ENCODE measurements at places on chromosomes 5 and 9.

DNA sequence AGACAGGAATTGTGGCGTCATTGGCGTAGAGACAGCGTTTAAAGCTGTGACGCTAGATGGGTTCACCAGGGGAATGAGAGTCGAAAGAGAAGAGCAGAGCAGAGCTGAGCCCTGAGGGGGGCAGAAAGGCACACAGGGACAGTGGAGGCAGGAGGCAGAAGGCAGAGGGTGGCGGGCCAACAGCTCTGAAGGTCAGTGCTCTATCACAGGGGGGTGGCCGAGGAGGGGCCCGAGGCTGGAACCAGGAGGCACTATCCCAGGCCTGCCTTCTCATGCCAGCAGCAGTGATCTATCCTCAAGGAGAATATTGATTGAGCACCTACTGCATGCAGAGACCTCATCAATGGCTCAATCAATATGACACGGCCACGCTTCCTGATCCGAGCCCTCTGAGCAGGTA lies 132.4 kb downstream of the KCNIP1 start:
- no peak for DNase-seq

DNA sequence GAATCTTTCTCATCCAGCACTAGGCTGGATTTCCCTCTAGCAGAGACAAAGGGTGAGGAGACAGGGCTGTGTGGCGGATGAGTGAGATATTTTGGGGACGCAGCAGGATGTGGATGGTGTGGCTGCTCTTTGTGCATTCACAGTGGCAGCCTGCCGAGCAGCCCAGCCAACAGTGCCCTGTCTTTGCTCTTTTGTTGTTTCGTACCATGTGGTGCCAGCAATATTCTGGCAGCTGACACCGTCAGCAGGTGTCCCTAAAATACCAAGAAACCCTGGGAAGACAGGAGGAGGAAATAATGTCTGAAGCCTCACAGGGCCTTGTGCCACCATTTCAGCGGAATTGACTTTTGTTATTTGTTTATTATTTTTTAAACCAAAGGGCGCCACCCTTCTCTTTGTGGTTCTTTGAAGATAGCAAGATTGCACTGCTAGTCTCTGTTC lies 141.4 kb downstream of the CCDC192 start:
- peak; percentile 83 for DNase-seq

GRCh38 chr9:15999422-16000339 lies 446.8 kb downstream of the CCDC171 start:
- DNase-seq = no peak

- peak; percentile 87 for DNase-seq
Measured at GRCh38 chr9:111438541-111439235, 45.5 kb downstream of the ECPAS start.

DNA sequence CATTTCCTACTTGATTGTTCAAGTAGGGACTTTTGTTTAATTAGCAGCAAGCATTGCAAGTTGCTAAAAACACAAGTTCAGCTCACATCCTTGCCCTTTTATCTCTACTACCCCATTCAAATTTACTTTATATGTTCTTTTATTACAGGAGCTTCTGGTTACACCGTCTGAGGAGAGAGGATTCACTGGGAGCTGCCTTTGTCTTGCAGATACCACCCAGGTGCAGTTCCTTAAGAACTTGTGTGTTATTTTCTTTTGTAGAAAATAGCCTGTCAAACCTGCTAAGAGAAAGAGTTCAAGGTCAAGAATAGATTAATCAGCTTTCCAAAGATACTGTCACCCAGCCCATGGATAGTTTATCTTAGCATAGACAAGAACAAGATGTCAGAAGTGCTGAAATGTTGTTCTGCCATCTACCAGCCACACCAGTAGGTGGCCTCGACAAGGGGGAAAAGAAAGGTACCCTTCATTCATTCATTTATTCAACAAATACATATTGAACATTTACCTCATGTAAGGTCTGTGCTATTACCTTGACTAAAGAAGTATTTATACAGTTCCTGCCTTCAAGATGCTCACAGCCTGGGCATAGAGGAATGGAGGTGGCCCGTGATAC lies 750.3 kb downstream of the MAT2B start:
- no peak for DNase-seq

- DNase-seq = no peak
Measured at GRCh38 chr5:74419468-74419867, 221.1 kb downstream of the ENC1 start.

DNA sequence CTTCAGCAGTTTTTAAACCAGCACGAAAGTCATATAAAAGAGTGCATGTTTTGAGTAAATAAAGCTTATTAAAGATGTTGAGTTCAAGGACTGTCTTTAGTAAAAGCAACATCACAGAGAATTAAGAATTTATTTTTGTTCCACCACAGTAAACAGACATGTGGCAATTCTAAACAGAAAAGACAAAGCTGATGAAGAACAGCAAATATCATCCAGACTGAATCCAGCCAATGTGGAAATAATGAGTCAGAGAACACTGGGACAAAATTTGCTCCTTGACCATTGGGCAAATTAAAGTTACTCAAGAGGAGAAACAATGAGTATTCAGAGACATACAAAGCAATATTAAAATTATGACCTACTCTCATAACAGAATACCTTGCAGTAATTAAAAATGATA lies 28.8 kb downstream of the OR2K2 start:
- no peak for DNase-seq

- peak; percentile 25 for DNase-seq
Measured at GRCh38 chr5:102809033-102809432, 53.9 kb downstream of the PAM start.

- no peak for DNase-seq
Measured at GRCh38 chr9:113808391-113809358, 67.4 kb upstream of the ZNF618 start.

DNA sequence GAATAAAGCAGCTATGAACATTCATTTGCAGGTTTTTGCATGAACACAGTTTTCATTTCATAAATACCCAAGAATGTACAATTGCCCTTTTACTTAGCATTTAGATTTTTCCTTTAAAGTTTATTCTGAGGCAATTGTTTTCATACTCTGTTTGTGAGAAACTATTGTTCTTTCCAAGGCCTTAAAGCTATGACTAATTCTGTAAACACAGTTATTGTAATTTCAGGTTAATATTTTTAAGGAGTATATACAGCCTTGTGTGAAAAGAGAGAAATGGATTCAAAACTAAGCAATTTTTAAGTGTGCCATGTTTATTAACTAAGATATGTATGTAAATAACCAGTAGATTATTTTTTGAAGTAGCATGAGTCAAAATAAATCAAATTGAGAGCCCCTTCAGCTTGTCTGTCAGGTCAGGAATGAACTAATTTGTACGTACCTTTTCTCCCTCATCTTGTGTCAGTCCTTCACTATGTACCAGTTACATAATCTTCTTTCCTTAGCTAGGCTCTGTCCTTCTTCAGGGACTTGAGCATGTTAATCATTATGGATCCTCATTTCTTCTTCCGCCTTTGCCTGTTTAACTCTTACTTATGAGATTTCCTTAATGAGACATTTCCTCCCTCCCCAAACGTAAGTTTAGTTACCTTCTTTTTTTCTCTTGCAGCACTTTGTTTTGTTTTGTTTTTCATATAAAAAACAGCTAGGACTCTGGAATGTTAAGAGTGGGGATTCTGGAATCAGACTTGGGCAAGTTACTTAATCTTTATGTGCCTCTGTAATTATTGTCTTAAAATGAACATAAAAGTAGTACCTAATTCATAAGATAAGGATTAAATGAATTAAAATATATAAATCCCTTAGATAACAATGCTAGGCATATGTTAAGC lies 63.6 kb downstream of the NIPBL start:
- no peak for DNase-seq

DNA sequence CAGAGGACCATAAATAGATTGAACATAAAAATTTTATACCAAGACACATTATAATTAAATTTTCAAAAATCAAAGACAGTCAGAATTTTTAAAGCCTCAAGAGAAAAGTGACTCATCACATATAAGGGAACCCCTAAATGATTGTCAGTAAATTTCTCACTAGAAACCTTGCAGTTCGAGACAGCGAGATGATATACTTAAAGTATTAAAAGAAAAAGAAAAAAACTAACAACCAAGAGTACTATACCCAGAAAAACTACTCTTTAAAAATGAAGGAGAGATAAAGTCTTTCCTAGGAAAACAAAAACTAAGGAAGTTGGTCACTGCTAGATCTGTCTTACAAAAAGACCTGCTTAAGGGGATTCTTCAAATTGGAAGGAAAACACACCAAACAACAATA lies 251.4 kb upstream of the MSX2 start:
- DNase-seq = no peak

- no peak for DNase-seq
Measured at GRCh38 chr5:4019841-4020240, 424.2 kb downstream of the IRX1 start.

GRCh38 chr9:27447031-27447683 lies 76.9 kb upstream of the IFNK start:
- no peak for DNase-seq

DNA sequence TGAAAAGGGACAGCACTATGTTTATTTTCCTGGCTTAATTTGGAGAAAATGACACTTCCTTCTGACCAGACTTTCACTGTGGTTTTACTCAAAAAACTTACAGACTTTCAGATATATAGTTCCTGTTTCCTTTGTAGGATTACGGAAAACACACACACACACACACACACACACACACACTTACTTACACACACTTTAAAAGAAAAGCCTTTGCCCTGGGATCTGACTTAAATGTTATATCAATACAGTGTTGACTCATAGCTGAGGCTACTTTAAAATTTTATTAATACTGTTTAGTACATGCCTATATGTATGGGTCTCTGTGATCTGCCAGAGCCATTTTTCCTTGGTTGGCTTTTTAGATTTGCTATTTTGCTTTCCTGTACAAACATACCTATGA lies 758.3 kb downstream of the DNAH5 start:
- DNase-seq = no peak

DNA sequence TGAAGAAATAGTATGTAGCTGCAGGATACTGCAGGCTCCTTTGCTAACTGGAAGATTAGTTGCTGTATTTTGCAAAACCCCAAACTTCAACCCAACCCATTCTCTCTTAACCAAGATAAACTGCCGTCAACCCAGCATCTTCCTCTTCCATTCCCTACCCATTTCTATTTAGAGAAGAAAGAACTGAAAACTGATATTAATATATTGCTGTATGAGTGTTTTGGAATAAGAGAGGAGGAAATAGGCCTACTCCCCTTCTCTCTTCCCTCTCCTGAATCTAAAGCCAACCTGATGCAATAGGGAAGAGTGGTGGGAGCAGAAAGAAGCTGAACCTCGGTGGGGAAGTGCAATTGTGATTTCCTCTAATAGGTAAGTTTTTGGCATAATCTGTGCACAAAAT lies 83.7 kb downstream of the TMEM215 start:
- DNase-seq = no peak

GRCh38 chr9:34572092-34572491 lies 17.4 kb downstream of the CNTFR start:
- DNase-seq = no peak

GRCh38 chr9:120886490-120886967 lies 9.5 kb upstream of the PHF19 start:
- DNase-seq = no peak

- DNase-seq = no peak
Measured at GRCh38 chr5:64691291-64691690, 988 bp downstream of the SHISAL2B start.

DNA sequence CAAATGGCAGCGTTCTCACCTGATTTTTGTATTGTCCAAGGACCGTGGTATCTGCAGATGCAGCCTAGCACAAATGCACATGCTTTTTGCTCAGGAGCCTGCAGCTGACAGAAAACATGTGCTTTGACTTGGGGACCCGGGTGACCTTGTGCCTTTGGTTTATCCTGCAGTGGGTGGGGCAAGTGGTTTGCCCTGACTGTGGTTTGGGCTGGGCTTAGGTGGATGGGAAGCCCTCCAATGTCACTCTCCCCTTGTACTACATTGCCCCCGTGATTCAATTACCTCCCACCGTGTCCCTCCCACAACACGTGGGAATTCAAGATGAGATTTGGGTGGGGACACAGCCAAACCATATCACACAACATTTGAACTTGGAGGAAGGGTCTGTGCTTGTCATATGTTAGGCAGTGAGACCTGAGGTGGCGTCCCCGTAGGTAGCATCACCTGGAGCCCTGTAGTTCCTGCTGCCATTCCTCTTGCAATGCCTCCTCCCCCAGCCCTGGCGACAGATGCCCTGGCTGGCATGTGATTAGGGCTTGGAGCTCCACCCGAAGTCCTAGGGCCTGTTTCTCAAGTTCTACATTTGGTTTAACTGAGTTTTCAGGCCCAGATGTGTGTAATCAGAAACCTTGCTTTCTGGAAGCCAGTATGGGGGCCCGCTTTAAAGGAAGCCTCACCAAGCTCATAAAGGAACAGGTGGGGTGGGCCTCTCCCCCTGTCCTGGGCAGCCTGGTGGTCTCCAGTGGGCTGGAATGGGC lies 2.1 kb downstream of the ANKRD33B start:
- no peak for DNase-seq

- DNase-seq = no peak
Measured at GRCh38 chr5:14187157-14187556, 44.0 kb downstream of the TRIO start.

- no peak for DNase-seq
Measured at GRCh38 chr5:7495131-7495517, 99.2 kb downstream of the ADCY2 start.

DNA sequence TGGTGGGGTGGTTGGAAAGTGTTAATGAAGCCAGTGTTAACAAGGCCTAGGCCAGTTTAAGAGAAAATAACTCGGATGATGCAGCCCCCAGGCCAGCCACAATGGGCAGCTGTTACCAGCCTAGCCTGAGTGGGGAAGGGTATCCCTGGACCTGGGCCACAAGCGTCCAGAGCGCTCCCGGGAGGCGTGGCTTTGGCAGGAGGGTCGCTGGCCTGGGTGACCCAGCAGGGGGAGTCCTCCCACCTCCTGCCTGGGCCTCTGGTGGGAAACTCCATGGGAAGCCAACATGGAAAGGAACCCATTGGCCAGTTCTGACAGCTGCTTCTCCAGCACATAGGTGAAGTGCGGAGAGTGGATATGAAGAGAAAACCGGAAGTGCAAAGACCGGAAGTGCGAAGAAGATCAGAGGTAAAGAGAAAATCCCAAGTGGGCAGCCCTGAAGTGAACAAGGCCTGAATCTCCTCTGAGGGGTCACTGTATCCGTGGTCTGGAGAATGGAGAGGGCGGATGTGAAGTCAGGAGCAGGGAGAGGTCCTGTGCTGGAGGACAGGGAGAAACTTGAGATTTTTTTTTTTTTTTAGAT lies 79.0 kb downstream of the ADCY2 start:
- no peak for DNase-seq

DNA sequence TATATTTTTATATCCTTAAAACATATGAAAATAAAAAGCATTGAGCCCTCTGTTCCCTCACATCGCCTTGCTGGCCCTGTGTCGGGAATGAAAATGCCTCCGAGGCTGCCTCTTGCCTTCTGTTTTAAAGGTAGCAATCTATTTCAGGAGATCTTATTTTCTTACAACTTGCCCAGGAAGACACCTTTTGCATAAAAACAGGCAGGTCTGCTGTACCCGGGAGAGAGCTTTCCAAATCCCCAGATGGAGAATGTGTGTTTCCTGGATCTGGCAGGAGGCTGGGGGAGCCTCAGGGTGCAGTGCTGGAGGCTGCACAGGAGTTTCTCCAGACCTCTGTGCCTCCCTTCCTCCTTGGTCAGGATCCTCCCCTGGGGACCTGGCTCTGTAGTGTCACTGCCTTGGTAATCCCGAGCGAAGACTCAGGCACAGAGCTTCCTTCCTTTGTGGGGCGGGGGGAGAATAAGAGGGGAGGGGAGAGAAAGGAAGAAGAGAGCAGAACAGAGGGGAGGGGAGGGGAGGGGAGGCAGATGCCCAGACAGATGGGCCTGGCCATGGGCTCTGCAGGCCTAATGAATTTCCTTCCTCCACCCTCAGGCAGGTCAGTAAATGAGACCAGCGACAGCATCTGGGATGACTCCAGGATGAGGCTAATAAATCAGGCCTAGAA lies 104.0 kb upstream of the BOD1 start:
- DNase-seq = peak; percentile 81

Data from brain (organoid and tissue), 16 donors.